ENCODE measurements at places on chromosomes 5 and 9.

DNA sequence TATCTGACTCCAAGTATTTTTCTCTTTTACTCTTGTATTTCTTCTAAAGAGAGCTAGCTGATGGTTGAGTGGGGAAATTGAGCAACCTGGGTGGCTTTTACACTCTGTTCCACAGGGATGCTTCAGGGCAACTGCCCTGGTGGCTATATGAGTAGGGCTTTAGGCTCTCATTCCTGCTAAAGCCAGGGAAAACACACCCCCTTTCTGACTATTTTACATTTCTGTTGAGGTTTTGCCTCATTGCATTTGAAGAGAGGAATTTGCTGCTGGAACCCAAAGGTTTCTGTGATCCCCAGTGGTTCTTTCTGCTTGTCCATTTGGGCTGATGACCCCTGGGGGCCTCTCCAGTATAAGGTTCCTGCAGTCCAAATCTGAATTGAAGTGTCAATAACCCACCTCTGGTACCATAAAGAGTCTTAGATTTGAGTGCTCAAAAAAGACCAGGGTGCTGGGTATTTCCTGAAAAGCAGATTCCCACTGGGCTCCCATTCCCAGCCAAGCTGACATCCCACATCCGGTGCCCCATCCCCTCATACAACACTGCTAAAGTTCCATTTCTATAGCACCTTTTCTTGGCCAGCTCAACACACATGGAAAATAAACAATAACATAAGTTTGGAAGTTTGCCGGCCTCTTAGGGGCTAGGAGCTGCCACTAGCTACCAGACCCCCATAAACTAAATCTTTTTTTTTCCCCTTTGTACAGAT is 59.5 kb downstream of the PAPPA start:
- DNase-seq = no peak

DNA sequence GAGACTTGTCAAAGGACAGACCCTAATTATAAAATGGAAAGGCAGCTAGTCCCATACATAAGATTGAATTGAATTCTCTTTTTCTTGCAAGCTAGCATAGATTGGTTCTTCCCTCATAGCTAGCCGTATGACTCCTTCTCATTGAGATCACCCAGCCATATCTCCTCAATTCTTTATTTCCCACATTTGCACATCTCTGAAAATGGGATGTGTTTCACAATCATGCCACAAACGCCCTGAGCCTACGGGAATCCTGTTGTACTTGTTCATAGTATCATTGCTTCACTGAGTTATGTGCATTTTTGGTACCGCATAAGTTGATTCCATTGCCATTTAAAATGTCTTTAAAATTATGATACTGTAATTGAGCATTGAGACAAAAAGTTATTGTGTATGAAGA is 90.5 kb downstream of the PCSK1 start:
- no peak for DNase-seq

- no peak for DNase-seq
Observed at GRCh38 chr5:178788381-178789085, 58.1 kb upstream of the ZNF354A start.

DNA sequence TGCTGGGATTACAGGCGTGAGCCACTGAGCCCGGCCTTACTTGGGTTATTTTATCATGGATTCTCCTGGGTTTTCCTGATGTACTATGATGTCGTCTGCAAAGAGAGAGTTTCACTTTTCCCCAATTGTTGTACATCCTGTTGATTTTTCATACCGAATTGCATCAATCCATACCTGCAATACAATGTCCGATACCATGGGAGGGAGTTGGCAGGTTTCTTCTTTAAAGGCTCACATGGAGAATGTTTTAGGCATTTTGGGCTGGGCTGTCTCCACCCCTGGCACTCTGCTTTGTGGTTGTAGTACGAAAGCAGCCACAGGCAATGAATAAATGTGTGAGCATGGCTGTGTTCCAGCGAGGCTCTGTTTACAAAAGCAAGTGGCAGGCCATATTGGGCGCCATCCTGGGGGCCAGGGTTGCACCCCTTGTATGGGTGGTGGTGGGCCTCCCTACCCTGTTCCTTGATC is 35.1 kb upstream of the EXOC3 start:
- DNase-seq = no peak

DNA sequence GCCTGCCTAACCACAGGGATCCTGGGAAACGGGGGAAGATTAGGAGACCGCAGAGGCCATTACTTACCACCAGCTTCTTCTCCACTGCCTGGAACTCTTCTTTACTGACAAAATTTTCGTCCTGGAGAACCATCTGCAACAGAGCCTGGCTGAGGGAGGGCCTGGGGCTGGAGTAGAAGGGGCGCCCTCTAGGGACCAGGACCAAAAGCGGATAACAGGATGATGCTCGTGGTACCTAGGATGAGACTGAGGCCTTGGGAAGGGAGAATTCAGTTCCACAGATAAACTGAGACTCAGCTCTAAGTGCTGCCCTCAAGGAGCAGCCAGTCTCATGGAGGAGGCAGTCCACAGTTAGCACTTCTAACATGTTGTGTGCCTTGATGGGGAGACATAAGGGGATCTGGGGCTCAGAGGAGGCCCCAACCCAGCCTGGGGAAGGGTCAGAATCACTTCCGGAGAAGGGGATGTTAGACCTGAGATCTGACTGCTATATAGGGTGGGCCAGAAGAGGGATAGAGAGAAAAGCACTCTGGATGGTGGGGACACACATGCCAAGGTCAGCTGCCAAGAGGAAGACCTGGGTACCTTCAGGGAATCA is 1.2 kb downstream of the SPATA24 start:
- DNase-seq = no peak

DNA sequence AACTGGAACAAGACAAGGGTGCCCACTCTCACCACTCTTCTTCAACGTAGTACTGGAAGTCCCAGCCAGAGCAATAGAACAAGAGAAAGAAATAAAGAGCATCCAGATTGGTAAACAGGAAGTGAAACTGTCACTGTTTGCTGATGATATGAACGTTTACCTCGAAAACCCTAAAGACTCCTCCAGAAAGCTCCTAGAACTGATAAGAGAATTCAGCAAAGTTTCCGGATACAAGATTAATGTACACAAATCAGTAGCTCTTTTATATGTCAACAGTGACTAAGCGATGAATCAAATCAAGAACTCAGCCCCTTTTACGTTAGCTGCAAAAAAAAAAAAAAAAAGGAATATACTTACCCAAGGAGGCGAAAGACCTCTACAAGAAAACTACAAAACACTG is 306.6 kb downstream of the PLK2 start:
- no peak for DNase-seq

GRCh38 chr5:159910843-159911229 is 5.4 kb upstream of the ADRA1B start:
- no peak for DNase-seq

DNA sequence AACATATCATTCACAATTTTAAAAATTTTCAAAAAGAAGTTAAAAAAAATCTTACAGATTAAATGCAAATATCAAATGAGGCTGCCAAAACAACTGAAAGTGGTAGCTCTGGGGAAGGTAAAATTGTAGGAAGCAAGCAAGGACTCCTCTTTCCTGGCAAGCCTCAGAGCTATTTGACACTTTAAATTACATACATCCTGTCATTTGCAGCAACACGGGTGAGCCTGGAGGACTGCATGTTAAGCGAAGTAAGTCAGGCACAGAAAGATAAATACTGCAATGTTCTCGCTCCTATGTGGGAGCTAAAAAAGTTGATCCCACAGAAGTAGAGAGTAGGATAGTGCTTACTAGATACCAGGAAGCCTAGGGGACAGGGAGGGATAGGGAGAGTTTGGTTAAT is 58.0 kb downstream of the LPAR1 start:
- no peak for DNase-seq

DNA sequence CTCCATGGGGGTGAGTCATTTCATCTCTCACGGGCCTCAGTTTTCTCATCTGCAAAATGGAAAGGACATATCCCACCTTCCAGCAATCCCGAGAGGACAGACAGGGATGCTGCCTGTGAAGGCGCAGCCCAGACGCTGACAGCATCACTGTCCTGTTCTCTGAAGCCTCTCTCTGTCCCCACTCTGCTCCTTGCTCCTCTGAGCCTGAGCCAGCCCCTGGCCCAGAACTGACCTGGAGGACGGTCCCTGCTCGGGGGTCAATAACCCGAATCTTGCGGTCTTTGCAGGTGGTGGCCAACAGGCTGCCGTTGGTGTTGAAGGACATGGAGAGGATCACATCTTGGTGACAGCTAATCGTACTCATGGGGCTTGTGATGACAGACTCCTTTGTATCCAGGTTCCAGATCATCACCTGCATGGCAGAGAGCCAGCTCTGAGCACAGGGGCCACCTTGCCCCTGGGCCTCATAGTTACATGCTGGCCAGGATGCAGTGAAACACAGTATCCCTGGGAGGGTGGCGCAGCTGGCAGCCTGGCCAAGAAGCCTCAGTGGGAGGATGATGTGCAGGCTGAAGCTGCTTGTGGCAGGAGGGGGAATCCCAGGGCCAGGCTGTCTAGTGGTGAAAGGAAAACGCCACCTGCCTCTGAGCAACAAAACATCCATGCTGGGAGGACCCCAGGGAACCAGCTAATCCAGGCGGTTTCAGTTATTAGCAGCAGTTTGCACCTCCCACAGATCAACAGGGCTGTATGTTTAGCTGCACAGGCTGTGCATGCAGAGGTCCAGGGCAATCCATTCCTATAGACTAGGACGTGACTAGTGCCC is 14.0 kb upstream of the TRIM14 start:
- DNase-seq = no peak

DNA sequence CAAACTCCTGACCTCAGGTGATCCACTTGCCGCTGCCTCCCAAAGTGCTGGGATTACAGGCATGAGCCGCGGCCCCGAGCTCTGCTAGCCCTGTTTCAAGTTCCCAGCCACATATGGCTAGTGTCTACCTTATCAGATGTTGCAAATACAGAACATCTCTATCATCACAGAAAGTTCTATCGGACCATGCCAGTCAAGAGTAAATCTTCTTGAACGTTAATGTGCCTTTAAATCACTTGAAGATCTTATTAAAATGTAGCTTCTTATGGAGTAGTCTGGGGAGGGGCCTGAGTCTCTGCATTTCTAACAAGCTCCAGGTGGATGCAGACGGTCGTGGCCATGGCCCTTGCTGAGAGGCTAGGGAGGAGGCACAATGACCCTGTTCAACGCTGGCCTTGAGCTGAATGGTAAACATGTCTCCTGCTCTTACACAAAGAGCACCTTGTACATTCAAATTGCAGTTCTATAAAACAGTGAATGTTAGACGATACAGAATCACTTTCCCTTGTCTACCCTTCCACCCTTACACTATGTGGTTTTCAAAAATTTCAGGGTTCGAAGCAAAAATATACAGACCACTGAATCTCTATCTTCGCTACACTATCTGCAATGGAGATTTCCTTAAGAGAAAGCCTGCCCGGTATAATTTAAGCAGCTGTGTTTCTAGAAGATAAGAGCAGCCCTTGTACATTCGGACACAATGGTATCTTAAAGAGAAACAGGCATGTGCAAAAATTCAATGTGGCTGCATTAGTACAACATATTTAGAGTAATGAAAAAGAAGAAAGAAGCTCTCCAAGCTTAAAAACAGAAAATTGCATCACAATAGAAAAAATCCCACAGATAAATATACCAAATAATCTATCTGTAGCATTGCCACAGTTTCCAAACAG is 114.1 kb downstream of the FRMD3 start:
- DNase-seq = no peak

DNA sequence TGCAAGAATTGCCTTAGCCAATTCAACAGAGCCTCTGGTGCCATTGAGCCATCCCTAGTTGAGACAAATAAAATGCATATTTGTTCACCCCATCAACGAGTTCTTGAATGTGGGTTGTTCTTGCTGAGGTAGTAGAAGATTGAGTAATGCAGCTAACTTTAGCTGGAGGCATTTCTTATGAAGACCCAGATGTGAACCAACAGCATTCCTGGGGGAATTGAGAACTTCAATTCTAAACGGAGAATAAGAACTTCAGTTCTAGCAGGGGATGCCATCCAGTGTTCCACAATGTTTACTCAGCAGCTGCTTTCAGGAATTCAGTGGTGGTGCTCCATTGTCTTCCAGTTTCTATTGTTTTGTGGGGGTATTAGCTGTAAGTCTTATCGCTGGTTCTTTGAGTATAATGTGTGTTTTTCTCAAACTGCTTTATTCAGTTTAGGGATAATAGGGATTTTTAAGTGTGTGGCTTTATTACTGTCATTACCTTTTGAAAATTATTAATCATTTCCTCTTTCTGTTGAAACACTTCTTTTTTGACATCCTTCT is 1968.2 kb upstream of the NUDT12 start:
- no peak for DNase-seq

DNA sequence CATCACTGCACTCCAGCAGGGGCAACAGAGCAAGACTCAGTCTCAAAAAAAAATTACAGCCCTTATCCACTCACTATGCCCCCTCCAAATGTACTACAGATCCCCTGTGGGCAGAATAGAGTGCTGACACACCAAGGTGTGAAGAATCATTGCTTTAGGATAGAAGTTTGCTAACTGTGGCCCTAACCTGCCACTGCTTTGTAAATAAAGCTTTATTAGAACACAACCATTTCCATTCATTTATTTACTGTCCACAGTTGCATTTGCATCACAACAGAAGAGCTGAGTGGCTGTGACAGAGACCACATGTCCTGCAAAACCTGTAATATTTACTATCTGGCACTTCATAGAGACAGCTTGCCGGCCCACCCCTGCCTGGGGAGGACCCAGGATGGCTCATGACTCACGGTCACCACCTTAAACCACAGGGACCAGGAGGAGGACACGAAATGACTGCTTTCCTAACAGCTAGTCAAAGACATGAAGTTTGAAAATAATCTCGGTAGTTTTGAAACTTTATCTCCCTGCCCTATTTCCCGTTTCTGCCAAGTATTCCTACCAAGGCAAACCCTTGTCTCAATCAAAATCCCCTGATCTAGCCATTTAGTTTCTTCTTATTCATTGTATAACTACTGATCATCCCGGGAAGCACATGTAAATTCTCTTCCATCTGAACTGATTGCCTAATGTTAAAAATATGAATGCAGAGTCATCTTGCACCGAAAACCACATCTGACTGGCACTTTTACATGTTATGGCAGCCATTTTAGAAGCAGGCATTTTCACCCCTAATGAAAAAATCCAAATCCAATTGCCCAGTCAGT is 206.1 kb downstream of the SLIT3 start:
- DNase-seq = no peak

DNA sequence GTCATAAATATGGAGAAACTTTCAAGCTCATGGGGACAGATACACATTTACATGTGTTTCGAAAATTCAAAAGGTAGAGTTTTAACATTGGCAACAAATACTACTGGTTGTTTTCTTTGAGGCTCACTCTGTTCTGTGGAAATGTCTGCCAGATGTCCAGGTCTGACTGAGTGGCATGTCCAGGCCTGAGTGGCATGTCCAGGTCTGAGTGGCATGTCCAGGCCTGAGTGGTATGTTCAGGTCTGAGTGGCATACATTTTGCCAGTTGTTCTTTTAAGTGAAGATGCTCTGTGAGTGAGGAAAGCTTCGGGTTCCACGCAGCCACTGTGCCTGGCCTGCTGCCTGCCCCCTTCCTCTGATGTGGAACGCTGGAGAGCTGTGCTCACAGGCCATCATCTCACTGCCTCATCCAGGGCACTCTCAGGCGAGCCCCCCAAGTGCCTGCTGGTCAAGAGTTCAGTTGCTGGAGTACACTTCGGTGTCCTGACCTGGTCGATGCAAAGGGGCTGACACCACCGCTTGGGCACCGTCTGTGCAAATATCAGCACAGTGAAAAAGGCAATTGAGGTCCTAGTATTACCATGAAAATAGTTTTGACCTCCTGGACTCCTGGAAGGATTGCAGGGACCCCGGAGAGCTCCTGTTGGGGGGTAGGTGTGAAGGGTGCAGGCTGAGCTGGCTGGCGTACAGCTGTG is 89.9 kb downstream of the EHMT1 start:
- DNase-seq = no peak

GRCh38 chr5:173793648-173794548 is 94.3 kb upstream of the CPEB4 start:
- no peak for DNase-seq
